T follicular helper cell (primary cell): ENCODE measurements at places on chromosomes 16 and 17.

DNA sequence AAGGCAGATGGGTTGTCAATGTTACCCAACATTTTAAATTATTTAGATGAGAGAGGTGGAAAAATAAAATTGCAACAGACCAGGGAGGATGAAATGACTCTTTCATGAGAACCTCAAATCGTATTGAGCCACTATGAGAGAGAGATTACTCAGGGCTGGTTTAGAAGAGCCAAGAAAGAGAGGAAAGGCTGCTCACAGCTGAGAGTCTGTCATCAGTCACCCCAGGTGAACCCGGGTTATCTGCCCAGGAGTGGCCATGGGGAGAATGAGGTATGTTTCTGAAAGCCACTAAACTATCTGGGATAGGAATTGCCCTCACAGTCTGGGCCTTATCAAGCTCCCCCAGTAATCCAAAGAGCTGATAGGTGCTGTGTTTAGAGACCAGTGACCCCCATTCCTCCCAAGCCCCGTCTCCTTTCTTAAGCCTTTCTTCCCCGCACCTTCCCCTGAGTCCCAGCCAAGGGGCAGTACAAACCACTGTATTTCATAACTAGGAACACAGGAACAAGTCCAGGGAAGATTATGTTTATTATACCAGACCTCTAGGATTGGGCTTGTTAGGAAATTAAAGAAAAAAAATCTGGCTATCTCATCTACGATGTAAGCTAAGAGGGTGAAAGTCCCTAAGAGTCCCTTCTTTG lies 158.9 kb upstream of the NOL11 start:
- DNase-seq = no peak

DNA sequence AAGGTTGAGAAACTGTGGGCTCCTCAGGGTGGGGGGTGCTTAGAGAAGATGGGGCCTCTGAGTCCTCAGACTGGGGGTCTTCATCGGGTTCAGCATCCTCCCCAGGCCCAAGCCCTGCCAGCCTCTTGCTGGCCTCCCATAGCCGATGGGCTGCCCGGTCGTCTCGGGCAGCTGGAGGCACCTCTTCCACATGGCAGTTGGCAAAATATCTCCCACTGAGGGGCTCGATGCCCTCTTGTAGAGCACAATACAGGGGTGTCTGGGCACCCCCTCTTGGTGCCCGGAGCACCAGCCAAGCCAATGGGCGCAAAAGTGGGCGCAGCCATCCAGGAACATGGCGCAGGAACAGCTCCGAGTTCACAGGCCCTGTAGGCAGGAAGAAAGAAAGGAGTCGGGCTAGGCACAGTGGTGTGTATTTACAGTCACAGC lies 1.0 kb upstream of the FLOT2 start:
- DNase-seq = no peak

DNA sequence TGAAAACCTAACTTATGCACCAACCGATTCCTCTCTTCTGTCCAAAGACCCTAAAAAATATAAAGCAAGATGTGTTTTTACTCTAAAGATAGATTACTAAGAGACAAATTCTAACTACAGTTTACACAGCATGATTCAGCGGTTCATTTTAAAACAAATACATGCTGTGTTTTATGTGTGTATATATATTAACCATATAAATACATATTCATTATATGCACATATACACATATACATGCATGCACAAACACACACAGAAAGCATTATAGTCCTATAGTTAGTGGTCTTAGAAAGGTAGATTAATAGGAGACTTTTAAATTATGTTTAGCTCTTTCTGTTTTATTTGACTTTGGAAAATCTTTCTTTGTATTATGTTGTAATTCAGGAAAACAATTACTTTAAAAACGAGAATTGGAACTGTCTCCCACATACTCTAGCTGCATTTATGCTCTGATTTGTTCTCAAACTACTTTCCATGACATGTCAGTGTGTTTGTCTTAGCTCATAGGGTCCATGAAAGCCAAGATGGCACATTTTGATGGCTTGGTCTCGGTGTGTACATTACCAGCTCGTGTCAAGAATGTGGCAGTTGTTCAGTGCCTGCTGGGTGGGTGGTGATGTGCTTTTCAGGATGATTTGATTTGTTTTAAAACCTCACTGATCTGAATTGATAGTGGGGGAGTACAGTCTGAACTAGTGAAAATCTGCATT lies 548.8 kb upstream of the SALL1 start:
- DNase-seq = no peak

- DNase-seq = no peak
Observed at GRCh38 chr16:10518479-10519041, 61.8 kb downstream of the EMP2 start.

GRCh38 chr16:81041696-81042095 lies 6.1 kb downstream of the ATMIN start:
- DNase-seq = no peak

- peak; percentile 36 for DNase-seq
Observed at GRCh38 chr16:58628845-58629732, 537 bp downstream of the CNOT1 start.

DNA sequence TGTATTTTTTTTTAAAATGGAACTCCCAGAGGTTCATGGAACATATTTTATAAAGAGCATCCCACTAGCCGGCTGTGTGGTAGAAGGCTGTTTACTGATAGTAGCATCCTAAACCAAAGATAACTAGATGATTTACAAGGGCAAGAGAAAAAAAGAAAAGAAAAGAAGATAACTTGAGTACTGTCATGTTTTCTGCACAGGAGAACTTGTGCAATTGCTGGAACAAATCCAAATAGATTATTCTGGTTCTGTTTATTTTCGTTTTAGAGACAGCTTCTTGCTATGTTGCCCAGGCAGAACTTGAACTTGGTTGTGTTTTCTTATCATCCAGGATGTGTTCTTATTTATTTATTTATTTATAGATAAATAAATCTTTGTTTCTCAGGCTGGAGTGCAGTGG lies 20.9 kb upstream of the PPM1D start:
- DNase-seq = no peak

DNA sequence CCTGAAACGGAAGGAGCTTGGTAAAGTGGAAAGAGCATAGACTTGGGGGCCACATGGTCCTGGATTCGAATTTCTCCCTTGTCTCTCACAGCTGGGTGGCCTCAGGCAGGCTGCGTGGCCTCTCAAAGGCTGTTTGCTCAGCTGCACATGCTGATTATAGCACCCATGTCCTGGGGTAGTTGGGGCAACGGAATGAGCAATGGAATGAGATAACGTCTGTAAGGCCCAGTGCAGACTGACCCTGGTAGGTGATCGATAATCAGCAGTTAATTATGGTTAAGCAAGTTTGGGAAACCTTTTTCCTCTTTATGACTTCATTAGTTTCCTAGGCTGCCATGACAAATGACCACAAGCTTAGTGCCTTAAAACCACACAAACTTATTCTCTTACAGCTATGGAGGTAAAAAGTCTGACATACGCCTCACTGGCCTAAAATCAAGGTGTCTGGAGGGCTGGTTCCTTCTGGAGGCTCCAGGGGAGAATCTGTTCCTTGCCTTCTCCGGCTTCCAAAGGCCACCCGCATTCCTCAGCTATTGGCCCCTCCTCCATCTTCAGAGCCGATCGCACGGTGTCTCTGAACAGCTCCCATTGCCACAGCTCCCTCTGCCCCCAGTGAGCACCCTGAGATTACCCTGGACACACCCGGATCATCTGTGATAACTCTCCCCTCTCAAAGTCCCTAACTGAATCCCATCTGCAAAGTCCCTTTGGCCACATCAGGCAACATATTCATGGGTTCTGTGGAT lies 294.9 kb upstream of the FOXF1 start:
- no peak for DNase-seq

DNA sequence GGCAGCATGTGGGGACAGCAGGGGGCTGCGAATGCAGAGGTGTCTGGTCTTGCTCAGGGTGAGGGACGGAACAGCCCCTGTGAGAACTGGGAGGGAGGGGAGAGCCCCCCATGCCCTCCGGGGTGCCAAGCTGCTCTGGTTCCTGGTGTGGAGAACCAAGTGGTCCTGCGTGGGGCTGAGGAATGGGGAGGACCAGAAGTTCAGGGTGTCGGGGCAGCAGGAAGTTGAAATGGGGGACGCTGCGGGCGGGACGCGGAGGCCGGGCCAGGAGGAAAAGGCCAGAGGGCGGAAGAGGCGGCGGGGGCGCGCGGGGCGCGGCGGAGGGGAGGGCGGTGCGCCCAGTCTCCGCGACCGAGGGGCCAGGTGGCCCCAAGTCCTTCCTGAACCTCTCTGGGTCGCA lies 3.6 kb downstream of the ALDH3A1 start:
- no peak for DNase-seq

DNA sequence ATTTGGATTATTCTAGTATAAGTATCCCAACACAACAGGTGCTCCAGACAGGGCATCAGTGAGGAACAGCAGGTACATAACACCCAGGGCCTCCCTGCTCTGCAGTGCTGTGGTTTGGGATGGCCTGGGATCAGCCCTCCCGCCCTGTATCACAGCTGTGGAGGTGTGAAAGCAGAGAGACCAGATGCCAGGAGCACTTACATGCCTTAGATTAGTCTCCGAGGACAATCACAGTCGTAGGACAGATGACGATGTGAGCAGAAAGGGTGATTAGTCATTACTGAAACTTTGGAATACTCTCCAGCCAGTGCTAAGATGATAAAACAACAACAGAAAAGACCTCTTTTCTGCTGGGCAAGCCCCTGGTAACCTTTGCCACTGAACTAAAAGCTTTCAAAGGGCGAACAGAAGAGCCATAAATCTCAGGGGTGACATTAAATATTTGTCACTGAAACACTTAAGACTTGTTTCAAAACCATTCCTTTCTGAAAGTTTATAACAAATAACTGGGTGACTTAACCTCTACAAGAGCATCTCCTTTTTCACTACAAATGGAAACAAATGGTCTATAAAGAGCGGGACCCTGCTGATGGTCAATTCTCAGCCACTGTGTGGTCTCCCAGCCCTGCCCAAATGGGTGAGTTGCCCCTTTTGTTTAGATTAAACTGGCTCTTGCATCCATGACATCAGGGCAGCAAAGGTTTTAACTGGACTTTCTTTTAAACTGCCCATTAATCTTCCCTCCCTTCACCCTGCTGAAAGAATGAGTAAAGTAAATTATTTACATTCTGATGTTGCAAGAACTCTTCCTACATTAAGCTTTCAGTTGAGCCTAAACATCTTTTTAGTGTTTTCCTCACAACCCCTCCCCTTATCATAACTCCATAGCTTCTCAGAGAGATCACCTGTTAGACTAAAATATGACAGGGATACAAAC lies 183.1 kb upstream of the COX10 start:
- DNase-seq = no peak

DNA sequence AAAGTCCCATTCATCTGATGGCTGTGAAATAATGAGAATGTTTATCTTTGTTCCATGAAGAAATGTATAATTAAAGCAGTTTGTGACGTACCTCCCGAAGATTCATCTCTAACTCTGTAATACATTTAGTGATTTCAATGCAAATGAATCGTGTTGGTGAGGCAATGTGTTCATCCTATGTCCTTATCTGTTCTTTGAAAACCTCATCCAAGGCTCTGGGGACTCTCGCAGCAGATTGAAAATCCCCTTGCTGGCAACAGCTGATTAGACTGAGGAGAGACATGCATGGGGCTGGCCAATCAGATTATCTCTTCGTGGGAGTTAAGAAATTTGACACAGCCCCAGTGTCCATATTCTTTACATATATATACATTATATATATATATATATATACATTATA lies 1095.4 kb upstream of the EEF2KMT start:
- DNase-seq = no peak

DNA sequence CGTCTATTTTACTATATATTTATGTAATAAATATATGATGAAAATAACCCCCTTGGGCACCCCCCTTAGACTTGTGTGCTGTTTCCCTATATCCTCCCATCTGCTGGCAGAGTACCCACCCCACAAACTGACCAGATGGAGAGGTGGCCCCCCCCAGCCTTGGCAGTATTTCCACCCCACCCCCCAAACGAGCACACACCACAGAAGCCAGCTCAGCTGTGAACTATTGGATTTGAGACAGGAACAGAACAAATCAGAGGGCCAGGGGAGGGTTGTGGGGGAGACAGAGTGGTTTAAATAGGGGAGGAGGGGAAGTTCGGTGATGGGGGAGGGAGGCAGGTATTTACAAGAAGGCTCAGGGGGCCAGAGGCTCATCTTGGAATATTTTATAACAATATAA lies 7.8 kb downstream of the NR1D1 start:
- DNase-seq = no peak

- no peak for DNase-seq
Observed at GRCh38 chr17:64572682-64573154, 65.9 kb downstream of the CEP95 start.

GRCh38 chr16:11151156-11151884 lies 104.7 kb downstream of the SOCS1 start:
- DNase-seq = no peak

GRCh38 chr16:85205747-85206471 lies 93.6 kb upstream of the CIBAR2 start:
- DNase-seq = no peak

- DNase-seq = no peak
Observed at GRCh38 chr16:6446370-6446769, 886.3 kb upstream of the RBFOX1 start.

DNA sequence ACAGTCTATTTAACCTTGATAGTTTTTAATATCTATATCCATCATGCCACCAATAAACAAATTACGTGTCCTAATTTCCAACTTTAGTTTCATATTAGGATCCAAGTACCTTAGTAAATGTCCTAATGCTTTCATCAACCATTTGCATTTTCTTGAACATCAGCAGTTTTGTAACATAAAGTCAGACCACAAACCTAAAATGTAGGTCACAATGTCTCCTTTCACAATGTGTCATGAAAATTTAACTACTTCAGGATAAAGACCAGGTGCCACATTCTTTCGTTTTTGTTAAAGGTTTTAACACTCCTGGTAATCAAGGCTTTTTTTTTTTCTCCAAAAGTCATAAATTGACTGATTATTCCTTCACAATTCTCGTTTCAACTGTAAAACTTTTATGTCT lies 310.7 kb upstream of the PMFBP1 start:
- no peak for DNase-seq

DNA sequence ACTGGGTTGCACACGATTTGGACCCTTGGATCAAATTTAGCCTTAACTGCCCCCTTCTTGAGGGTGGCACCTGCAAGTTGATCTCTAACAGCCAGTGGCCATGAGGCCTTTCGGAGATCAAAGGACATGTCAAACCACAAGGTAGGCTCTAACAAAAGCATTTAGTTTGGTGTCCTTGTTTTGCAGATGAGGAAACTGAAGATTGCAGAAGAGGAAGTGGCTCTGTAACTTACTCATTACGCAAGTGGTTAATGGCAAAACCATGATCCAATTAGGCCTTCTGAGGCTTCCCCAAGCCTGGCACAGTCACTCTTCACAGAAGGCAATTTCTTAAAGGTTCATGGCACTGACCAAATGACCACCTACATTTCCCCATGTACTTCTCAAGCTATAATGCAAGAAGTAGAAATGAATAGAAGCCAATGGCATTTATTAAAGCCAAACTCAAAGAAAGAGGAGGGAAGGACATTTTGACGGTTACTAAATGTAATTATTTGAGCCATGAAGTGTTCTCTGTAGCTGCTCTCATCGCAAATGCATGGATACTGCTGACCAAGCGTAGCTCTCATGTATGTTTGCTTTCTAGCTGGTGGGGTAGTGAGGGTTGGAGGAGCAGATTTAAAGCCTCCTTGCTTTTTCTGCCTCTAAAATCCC lies 32.8 kb upstream of the ABCC12 start:
- no peak for DNase-seq

GRCh38 chr17:979539-980405 lies at the start of gene NXN:
Gene NXN, minus strand, starts transcription at chr17:979776.
- peak; percentile 85 for DNase-seq
